ENCODE measurements at places on chromosomes 4 and X. TPM values are rescaled to one million over a fixed set of nuclear protein-coding genes. Genes with fewer than 3 reads are reported as not detected.

- no peaks in the 10 kb centered on the region for H3K36me3 ChIP-seq
- H3K27me3 ChIP-seq: no peaks in the 10 kb centered on the region
- no peak for DNase-seq
- H3K4me1 ChIP-seq: no peaks in the 10 kb centered on the region
These were observed 97.7 kb downstream of the DGKK start for GRCh38 chrX:50372966-50373365.

DNA sequence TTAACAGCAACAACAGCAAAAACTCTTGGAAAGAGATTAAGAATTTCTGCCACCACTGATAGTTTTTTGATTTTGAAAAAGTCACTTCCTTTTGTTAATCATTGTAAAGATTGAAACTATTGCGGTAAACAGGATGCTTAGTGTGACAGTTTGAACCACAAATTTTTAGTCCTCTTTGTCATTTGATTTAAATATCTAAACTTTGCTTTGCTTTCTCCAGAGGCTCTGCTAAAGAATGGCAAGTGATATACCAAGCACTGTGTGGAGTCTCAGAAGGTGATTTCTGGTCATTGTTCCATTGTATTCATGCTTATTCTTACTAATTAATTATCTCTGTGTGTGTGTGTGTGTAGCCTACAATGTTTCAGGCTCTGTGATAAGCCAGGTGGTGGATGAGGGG lies 155.6 kb downstream of the BMPR1B start:
- no peaks in the 10 kb centered on the region for H3K4me1 ChIP-seq
- no peak overlapping the region for H3K27ac ChIP-seq
- H3K4me3 ChIP-seq: no peak overlapping the region
- no peaks in the 10 kb centered on the region for H3K27me3 ChIP-seq
- no peak for DNase-seq

- DNase-seq: no peak
- H3K27me3 ChIP-seq: peaks cover 20% of the 10 kb centered on the region
- H3K27ac ChIP-seq: no peak overlapping the region
- no peaks in the 10 kb centered on the region for H3K36me3 ChIP-seq
These were observed 721 bp downstream of the FAM184B start for GRCh38 chr4:17780501-17781299.

GRCh38 chrX:44953734-44954502 lies 80.9 kb downstream of the KDM6A start:
- no peak overlapping the region for H3K4me3 ChIP-seq
- H3K36me3 ChIP-seq: no peaks in the 10 kb centered on the region
- no peaks in the 10 kb centered on the region for H3K27me3 ChIP-seq

- no peak overlapping the region for H3K27ac ChIP-seq
- no peaks in the 10 kb centered on the region for H3K27me3 ChIP-seq
- no peaks in the 10 kb centered on the region for H3K36me3 ChIP-seq
- H3K4me3 ChIP-seq: no peak overlapping the region
- DNase-seq: no peak
These were observed 169.4 kb downstream of the GLUD2 start for GRCh38 chrX:121216641-121217374.

The SATL1 gene
- not detected for total RNA-seq

DNA sequence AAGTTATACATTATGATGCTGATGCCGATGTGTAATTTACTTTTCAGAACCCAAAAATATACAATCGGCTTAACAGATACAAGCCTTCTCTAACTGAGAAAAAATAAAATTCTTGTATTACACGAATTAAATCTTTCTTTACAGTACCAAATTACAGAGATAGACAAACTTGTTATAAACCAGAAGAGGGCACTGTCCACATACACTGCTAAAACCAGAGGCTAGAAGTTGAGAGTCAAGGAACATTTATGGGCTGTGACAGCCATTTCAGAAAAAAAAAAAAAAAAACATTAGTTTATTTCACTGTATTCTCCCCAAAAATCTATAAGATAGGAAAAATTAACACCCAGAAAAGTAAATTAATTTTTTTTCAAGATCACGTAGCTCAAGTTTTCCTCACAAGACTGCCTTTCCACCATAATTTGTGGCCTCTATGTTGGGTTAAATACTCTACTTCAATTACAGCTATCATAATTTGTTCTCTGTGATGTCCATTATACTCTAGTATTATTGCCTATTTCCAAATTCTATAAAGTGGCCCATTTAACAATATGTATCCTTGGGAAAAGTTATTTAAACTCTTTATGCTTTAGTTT lies 12.0 kb downstream of the EREG start:
- no peak for DNase-seq
- H3K27ac ChIP-seq: no peak overlapping the region
- no peaks in the 10 kb centered on the region for H3K4me1 ChIP-seq

The XAGE1A gene
- not detected for total RNA-seq

The CXXC4 gene
- total RNA-seq: 0.32 TPM

DNA sequence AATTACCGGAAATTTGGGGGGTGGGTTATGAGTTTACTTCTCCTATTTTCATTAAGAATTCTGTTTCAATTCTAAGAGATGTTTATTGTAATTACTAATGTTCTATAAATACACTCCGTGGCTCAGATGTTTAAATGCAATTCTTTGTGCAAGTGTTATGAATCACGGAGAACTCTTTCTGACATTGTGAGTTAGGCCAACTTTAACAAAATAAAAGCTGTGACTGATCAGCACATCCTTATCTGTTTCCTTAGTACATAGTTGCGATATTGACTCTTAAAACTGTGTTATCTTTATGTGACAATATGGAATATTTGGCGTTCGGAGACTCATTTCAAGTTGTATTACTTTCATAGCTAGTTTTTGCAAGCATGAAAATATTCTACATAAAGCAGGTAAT lies 902 bp downstream of the KLHL4 start:
- no peaks in the 10 kb centered on the region for H3K36me3 ChIP-seq
- no peak for DNase-seq
- H3K4me3 ChIP-seq: peak overlapping the region; percentile 31
- no peaks in the 10 kb centered on the region for H3K4me1 ChIP-seq
- no peaks in the 10 kb centered on the region for H3K27me3 ChIP-seq

GRCh38 chrX:132631579-132632232 lies 142.9 kb upstream of the MBNL3 start:
- H3K27ac ChIP-seq: no peak overlapping the region
- H3K4me3 ChIP-seq: no peak overlapping the region
- H3K4me1 ChIP-seq: no peaks in the 10 kb centered on the region
- H3K27me3 ChIP-seq: no peaks in the 10 kb centered on the region

- no peaks in the 10 kb centered on the region for H3K4me1 ChIP-seq
- no peaks in the 10 kb centered on the region for H3K36me3 ChIP-seq
- no peak for DNase-seq
- no peak overlapping the region for H3K27ac ChIP-seq
- H3K27me3 ChIP-seq: no peaks in the 10 kb centered on the region
- H3K4me3 ChIP-seq: no peak overlapping the region
These were observed 137.9 kb downstream of the GRIA2 start for GRCh38 chr4:157358439-157358838.

DNA sequence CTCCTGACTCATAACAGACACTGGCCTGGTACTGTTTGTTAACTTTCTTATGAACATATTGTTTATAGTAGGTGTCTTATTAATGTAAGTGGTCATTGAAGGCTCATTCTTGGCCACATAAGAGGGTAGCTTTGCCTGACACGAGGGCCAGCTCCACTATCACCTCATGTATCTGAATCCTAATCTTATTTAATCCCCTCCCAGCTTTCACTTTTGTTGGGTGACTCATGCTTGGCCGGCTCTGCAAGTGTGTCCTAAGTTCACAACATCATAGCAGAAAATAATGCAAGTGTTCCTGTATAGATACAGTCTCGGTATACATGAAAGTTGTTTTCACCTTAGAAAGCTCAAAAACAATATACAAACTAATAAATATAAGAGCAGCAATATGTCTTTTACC lies 283.8 kb downstream of the IQCM start:
- H3K4me1 ChIP-seq: no peaks in the 10 kb centered on the region
- no peak overlapping the region for H3K4me3 ChIP-seq
- no peaks in the 10 kb centered on the region for H3K36me3 ChIP-seq
- H3K27ac ChIP-seq: no peak overlapping the region
- no peak for DNase-seq

The IL21 gene
- total RNA-seq: not detected

The FAT4 gene
- 25.1 TPM for total RNA-seq

GRCh38 chr4:148934926-148935578 lies 492.8 kb upstream of the NR3C2 start:
- no peak overlapping the region for H3K4me3 ChIP-seq
- no peaks in the 10 kb centered on the region for H3K36me3 ChIP-seq
- no peaks in the 10 kb centered on the region for H3K4me1 ChIP-seq
- no peak for DNase-seq

- no peak for DNase-seq
- H3K27me3 ChIP-seq: peaks cover 3% of the 10 kb centered on the region
These were observed 152.0 kb upstream of the SLC4A4 start for GRCh38 chr4:71186566-71187403.

DNA sequence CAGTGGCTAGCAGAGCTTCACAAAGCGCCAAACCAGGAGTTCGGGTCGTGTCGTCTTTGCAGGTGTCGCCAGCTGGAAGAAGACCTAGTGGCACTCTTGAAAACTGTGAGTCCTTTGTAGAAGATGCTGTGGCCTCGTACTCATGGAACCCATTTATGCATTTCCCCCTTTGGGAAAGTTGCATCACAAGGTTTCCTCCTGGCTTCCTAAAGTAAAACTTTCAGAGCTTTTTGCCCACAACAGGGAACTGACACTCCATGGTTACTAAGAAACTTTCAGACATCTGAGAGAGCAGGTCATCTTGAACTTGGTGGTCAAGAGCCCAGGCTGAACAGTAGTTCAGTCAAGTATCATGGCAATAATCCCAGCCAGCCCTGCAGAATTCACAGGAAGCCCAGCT lies 15.9 kb upstream of the NOCT start:
- H3K4me1 ChIP-seq: no peaks in the 10 kb centered on the region
- no peaks in the 10 kb centered on the region for H3K27me3 ChIP-seq
- H3K4me3 ChIP-seq: no peak overlapping the region
- DNase-seq: no peak

- no peaks in the 10 kb centered on the region for H3K27me3 ChIP-seq
- H3K4me3 ChIP-seq: no peak overlapping the region
- no peaks in the 10 kb centered on the region for H3K4me1 ChIP-seq
- H3K27ac ChIP-seq: no peak overlapping the region
These were observed 400.1 kb downstream of the FAT4 start for GRCh38 chr4:125714845-125715244.

DNA sequence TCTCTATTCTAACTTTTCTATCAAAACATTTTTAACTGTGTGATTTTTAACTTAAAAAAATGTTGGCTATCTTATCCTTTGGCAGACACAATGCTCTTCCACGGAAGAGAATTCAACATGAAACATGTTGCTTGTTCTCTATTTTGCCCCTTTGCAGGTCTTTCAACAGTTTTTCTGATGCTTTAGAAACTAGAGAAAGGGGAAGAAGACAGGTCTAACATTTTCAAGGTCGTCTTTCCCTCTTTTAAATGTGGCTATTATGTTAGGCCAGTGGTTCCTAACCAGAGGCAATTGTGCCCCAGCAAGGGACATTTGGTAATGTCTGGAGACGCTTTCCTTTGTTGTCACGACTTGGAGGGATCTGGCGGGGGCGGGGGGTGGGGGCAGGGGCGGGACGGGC lies 95.0 kb downstream of the SH3KBP1 start:
- peaks cover 4% of the 10 kb centered on the region for H3K4me1 ChIP-seq
- DNase-seq: no peak
- H3K36me3 ChIP-seq: no peaks in the 10 kb centered on the region
- no peak overlapping the region for H3K27ac ChIP-seq
- H3K27me3 ChIP-seq: no peaks in the 10 kb centered on the region

The PHF8 gene
- 32.8 TPM for total RNA-seq

GRCh38 chr4:78512357-78512920 lies 39.1 kb upstream of the ANXA3 start:
- H3K4me1 ChIP-seq: no peaks in the 10 kb centered on the region
- no peaks in the 10 kb centered on the region for H3K27me3 ChIP-seq
- DNase-seq: no peak
- no peak overlapping the region for H3K4me3 ChIP-seq

- H3K4me1 ChIP-seq: no peaks in the 10 kb centered on the region
- H3K27ac ChIP-seq: no peak overlapping the region
- H3K27me3 ChIP-seq: no peaks in the 10 kb centered on the region
These were observed 25.7 kb upstream of the ZNF518B start for GRCh38 chr4:10482913-10483312.

DNA sequence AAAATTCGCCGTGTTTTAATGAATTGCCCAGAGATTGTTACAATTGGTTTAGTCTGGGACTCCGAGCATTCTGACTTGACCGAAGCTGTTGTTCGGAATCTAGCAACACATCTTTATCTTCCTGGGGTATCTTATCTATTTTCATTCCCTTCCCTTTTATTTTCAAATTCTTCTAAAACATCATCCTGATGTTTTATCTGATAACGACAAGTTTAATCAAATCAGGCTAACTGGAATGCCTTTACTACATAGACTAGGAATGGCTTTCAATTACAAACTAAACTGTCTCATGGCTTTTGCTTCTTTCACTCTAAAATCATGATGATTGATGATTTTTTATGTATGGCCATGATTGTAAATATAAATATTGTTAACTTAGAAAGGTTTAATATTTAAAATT lies 48.0 kb downstream of the USP53 start:
- DNase-seq: no peak
- no peaks in the 10 kb centered on the region for H3K27me3 ChIP-seq
- H3K36me3 ChIP-seq: peaks cover 5% of the 10 kb centered on the region

The CTPS2 gene
- total RNA-seq: 21.0 TPM

DNA sequence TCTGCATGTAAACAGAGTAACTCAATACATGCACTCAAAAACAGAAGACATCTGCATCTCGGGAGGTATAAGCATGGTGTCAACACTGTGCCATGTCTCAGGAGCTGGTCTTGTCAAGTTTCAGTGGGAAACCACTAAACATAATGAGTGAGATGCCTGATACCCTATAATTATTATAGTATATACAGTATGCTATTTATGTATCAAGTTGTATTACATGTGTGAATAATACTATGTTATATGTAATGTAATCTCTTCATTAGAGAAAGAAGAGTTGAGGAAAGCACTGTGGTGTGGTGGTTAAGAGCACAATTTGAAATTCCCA lies 2.5 kb downstream of the PPBP start:
- no peaks in the 10 kb centered on the region for H3K36me3 ChIP-seq
- no peaks in the 10 kb centered on the region for H3K4me1 ChIP-seq
- H3K27me3 ChIP-seq: no peaks in the 10 kb centered on the region
- no peak for DNase-seq
- H3K4me3 ChIP-seq: no peak overlapping the region

The HS6ST2 gene
- 1.2 TPM for total RNA-seq

- DNase-seq: no peak
- H3K36me3 ChIP-seq: no peaks in the 10 kb centered on the region
- no peak overlapping the region for H3K4me3 ChIP-seq
- peaks cover 35% of the 10 kb centered on the region for H3K27me3 ChIP-seq
These were observed 129.1 kb downstream of the COL4A6 start for GRCh38 chrX:108309144-108309543.

The ANXA3 gene
- 170 TPM for total RNA-seq

The ACE2 gene
- total RNA-seq: 2.2 TPM

DNA sequence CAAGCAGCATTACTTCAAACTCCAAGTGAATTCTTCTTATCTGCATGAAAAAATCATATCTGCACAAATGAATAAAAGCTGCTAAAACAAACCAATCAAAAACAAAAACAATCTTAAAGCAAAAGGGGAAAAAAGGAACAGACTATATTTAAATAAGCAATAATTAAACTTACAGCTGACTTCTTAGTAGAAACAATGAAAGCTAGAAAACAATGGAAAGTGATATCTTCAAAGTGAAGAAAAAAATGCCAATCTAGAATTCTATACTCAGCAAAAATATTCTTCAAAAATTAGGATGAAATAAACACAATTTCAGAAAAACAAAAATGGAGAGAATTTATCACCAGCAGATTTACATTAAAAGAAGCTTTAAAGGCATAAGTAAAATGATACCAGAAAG lies 20.0 kb downstream of the STBD1 start:
- no peak for DNase-seq
- H3K27me3 ChIP-seq: no peaks in the 10 kb centered on the region
- H3K36me3 ChIP-seq: no peaks in the 10 kb centered on the region
- H3K4me3 ChIP-seq: no peak overlapping the region
